Amniotic stem cell (primary cell): ENCODE measurements at places on chromosomes 3 and 15.

GRCh38 chr15:70443486-70444273 is 319.7 kb downstream of the UACA start:
- DNase-seq = no peak

DNA sequence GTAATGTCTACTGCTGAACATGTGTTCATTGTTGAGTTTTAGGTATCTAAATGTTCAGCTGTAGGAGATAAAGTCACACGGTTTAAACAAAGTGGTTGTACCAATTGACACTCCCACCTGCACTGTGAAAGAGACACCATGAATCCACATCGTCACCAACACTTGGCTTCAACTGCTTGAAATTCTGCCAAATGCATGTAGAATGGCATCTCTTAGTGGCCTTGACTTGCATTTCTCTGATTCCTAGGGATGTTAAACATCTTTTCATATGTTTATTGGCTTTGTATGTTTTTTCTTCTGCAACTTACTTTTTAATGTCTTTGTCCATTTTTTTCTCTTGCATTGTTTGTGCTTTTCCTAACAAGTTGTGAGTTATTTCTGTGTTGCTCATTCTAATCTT is 43.4 kb downstream of the RPLP1 start:
- no peak for DNase-seq

DNA sequence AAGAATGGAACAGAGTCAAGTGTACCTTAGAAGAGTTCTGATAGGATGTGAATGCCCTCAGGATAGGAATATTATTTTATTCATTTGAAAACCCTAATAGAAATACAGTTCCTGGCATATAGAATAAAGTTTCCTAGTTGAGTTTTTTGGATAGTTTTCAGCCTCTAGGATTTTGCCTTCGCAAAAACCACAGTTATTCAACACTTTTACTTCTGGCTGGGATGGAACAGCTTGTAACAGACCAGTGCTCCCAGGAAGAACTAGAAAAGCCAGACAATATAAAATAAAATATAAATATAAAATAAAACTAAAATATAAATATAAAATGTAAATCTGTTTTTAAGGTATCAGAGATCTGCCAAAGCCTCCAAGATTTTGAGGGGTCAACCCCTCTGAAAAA is 27.5 kb upstream of the RARB start:
- DNase-seq = no peak

DNA sequence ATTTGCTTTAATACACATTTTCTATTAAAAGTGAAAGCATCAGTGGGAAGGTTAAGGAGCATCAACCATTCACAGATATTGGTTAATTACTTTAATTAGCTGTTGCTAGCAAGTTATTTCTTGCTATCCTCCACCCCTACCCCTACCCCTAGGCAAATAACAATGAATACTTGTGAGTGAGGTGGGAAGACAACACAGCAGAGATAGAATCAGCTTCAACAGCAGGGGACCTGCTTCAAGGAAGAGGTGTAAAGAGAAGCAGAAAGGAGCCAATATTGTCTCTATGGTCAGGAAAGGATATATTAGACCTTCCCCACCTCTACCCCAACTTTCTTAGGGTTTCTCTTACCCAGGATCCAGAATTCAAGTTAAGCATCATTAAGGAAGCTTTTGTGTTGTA is 149.4 kb downstream of the SNRK start:
- no peak for DNase-seq

DNA sequence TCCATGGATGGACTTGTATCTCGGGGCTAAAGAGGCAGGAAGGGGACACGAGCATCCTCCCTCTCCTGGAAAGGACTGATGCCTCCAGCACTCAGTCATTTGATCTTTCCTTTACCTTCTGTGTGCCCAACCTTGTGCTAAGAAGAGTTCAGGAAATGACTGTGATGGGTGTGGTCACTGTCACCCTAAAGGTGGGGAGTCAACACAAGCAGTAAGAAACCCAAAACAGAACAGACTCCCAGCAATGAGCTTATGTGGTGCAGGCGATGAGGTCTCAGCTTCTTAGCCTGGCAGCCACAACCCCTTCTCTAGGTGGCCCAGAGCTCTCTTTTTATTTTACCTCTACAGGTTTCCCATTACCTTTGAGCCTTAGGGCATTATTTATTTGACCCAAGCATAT is 3.8 kb downstream of the MPI start:
- DNase-seq = no peak

DNA sequence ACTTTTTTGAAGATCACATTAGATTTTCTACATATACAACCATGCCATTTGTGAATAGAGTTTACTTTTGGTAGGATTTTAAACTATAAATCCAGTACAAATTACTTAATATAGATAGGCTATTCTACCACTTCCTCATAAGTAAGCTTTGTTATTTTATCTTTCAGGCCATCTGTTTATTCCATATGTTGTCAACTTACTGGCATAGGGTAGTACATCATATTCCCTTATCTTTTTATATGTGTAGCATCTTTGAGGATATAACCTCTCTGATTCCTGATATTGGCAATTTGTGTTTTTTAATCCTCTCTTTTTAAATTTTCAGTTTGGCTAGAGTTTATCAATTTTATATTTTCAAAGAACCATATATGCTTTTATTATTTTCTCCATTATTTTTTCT is 515.4 kb downstream of the DIPK2A start:
- no peak for DNase-seq
